ENCODE measurements at places on chromosomes 16 and 17.

- DNase-seq: peak; percentile 50
These were observed 448 bp downstream of the STAT5B start for GRCh38 chr17:42275527-42276358.

- no peak for DNase-seq
These were observed 9.7 kb downstream of the PHKB start for GRCh38 chr16:47470810-47471209.

- DNase-seq: peak; percentile 5
These were observed 27.4 kb upstream of the CACNA1H start for GRCh38 chr16:1125471-1125870.

- no peak for DNase-seq
These were observed 2.8 kb upstream of the CD2BP2 start for GRCh38 chr16:30357715-30358576.
